ENCODE measurements at places on chromosomes 12 and 14.

GRCh38 chr14:101507836-101508150 is 53.5 kb upstream of the DIO3 start:
- DNase-seq: no peak

DNA sequence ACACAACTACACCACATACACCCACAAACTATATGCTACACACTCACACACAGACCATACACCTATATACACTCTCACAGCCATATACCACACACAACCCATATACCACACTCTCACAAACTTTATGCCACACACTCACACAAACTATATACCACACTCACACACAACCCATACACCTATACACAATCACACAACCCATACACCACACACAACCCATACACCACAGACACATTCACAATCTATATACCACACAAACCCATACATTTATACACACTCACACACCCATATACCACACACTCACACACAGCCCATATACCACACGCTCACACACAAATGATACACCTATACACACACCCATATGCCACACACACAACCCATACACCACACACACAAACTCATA is 163.3 kb downstream of the TMEM121 start:
- no peak for DNase-seq

GRCh38 chr14:68718023-68718990 is 74.6 kb downstream of the ZFP36L1 start:
- DNase-seq: no peak

GRCh38 chr12:96698521-96698920 is 208.5 kb upstream of the NEDD1 start:
- no peak for DNase-seq

DNA sequence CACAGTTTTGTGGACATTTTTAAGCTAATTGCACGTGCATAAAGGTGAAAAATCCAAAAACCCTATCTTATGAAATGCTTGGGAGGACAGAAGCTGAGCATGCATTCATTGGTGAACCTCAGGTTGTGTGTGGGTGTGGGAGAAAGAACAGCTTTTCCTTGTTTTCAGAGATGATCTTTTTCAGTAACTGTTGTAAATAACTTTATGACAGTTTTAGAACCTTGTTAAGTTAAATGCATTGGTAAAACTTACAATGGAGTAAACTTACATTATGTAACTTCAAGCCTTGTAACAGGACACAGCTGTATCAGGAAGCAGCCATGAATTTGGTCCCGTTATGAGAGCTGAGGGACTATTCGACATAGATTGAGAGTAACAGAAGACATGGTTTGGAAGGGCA is 587.4 kb downstream of the GALC start:
- DNase-seq: no peak

DNA sequence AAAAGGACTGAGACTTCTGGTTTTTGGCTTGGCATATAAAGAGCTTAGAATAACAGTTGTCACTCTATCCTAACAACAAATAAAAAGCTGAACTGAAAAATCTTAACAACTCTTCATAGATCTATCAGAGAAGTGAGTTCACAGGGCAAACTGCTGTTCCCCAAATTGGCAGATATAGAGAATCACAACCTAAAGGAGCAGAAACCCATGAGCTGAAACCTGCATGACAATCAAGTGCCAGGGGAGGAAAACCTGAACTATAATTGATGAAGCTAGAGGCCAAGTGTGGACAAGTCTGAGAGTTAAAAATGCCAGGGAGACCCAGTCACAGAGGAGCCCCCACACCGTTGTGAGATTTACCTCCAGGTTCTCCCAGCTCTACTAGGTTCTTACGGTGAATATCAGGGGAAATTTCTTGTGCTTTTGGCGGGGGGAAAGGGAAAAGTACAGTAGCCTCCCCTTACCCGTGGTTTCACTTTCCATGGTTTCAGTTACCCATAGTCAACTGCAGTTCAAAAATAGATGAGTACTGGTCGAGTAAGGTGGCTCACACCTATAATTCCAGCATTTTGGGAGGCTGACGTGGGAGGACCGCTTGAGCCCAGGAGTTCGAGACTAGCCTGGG is 53.9 kb downstream of the ATF7 start:
- no peak for DNase-seq

GRCh38 chr14:72420749-72421474 is 473.0 kb downstream of the DPF3 start:
- DNase-seq: peak; percentile 74

DNA sequence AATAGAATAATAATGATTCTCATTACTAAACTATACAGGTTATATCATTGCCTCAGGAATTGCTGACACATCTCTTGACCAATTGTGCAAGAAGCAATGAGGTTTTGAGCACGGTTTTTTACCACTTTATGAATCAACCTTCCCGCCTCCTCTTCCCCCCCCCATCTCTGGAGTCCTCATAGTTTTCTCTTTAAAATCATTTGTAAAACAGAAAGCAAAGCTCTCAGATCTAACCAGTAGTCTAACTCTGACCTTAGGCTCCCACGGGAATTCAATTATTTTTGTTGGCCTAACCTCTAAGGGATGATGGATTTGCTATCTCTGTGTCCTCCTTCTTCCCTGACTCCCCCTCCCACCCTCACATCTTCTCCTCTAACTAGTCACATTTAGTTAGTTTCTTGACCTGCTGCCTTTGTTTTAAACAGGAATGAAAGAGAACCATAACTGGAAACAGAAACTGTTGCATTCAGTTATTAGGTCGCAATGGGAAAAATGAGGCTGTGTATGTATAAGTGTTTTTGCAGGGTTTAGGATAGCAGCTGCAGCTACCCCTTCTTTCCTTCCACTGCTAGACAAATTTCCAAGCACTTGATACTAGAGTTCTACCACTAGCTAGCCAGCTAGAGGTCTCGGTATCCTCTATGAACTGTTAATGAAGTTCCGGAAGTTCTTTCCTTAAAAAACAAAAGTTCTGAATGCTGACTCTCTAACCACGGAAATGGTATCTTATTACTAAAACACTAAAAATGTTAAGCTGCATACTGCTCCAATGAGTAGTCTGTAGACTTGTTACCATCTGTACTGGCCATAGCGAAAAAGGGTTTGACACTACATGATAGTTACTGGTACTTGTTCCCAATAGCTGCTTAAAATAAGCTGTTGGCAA is 65.4 kb downstream of the TAOK3 start:
- DNase-seq: peak; percentile 37

DNA sequence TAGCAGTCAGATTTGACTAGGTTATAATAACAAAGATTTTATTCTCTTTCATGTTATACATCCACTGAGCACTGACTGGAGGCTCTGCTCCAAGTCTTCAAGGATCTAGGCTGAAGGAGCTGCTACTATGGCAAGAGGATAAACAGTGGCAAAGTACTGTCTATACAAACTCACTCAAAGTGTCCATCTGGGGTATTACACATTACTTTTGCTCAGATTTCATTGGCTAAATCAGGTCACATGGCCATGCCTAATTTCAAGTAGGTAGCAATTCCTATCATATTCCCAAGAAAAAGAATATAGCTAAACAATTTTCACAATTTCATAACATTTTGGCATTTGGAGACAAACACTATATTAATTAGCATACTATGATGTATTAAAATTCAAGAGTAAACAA is 40.9 kb downstream of the CDK17 start:
- no peak for DNase-seq

GRCh38 chr14:100698666-100699448 is 27.8 kb upstream of the DLK1 start:
- no peak for DNase-seq

- no peak for DNase-seq
Observed at GRCh38 chr12:6198051-6198450, 2.1 kb upstream of the CD9 start.

DNA sequence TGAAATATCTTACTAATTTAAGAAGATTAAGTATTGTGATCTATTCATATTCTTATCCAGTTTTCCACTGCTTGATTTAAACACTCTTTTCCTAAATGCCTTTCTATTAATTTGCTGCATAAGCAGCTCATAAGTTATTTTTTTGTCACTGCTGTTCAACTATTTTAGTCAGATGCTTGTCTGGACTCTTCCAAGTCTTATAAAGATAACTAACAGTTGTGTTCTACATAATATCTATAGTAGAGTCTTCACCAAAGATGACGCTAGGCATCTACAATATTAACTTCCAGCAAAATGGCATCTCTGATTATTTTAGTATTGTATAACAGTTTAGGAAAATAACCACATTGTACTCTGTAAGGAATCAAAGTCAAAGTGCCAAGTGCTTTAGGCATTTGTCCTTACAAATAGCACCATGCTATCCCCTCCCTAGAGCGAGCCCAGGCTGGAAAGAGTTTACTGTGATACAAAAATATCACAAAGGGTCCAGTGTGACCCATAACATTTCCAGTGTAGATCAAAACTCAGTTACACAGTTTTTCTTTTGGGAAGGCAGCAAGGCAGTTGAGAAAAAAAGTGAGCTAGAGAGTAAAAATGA is 98.2 kb downstream of the DENND5B start:
- no peak for DNase-seq

- no peak for DNase-seq
Observed at GRCh38 chr12:105229371-105229770, 6.6 kb downstream of the APPL2 start.

- DNase-seq: peak; percentile 8
Observed at GRCh38 chr12:109310247-109311125, 1.4 kb upstream of the FOXN4 start.

GRCh38 chr14:90454041-90455000 is 57.5 kb downstream of the CALM1 start:
- no peak for DNase-seq

DNA sequence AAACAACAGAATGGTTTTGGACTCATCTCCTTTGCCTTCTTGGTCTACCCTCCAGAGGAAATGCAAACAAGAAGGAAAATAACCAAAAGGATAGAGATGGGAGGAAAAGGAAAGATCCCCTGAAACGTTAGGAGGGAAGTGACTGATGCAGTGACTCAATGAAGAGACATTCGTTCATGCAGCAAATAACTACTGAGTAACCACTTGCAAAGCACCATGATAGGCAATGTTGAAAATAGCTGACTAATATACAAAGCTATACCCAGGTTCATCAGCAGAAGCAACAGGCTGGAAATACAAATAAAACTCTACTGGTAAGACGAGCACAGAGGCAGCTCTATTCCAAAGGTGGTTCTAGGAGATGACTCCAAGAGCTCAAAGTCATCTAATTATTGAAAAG is 41.8 kb downstream of the R3HDM2 start:
- DNase-seq: no peak

- no peak for DNase-seq
Observed at GRCh38 chr14:60878536-60878935, 102.3 kb downstream of the TRMT5 start.

GRCh38 chr14:82432301-82433105 is 898.9 kb upstream of the SEL1L start:
- no peak for DNase-seq

DNA sequence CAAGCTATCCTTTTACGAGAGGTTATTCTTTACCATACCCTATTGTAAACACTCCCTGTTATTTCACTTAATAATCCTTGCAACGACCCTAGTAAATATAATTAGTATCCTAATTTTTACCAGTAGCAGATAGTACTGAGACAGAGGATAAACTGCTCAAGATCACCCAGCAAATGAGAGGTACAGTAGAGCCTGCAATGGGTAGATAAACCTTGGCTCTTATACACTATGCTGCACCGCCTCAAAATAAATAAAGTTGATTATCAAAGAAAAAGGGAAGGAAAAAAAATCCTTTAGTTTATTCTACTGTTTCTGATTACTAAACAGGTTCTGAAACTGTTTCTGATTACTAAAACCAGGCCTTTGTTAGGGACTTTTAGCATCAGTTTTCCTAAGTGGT is 22.5 kb downstream of the YBX3 start:
- DNase-seq: no peak

- no peak for DNase-seq
Observed at GRCh38 chr12:8226355-8226754, 1.1 kb downstream of the FAM90A1 start.

DNA sequence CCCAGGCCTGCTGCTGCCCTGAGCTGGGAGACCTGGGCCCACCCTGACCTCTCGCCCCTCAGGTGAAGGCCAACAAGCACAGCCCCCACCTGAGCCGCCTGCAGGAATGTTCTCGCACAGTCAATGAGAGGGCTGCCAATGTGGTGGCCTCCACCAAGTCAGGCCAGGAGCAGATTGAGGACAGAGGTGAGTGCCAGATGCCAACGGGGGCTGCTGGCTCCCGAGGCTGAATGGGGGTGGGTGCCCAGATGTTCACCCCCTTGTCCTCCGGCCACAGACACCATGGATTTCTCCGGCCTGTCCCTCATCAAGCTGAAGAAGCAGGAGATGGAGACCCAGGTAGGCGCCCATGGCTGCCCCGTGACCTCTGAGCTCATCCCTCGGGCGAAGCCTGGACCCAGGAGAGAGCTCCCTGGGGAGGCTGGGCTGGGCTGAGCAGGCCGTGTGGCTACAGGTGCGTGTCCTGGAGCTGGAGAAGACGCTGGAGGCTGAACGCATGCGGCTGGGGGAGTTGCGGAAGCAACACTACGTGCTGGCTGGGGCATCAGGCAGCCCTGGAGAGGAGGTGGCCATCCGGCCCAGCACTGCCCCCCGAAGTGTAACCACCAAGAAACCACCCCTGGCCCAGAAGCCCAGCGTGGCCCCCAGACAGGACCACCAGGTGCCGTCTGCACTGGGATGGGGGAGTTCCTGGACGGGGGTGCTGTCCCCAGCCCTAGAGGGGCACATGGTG is 25.8 kb downstream of the HIP1R start:
- no peak for DNase-seq

DNA sequence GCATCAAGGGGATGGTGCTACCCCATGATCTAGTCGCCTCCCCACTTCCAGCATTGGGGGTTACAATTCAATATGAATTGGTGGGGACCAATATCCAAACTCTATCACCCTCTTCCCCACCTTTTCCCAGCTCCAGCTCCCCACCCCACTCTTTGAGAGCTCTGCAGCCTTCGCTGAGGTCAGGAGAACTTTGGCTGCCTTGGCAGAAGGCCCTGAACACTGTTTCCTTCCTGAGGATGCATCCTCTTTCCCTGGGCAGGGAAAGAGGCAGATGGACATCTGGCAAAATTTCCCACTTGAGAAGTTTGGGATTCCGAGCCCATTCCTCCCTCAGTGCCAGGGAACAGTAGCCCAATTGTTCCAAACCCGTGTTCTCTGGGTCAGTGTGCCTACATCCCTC is 169.1 kb downstream of the TSPAN9 start:
- no peak for DNase-seq

- DNase-seq: no peak
Observed at GRCh38 chr12:3421191-3421978, 69.6 kb upstream of the PRMT8 start.

- DNase-seq: no peak
Observed at GRCh38 chr12:132180648-132181546, 36.6 kb downstream of the NOC4L start.

DNA sequence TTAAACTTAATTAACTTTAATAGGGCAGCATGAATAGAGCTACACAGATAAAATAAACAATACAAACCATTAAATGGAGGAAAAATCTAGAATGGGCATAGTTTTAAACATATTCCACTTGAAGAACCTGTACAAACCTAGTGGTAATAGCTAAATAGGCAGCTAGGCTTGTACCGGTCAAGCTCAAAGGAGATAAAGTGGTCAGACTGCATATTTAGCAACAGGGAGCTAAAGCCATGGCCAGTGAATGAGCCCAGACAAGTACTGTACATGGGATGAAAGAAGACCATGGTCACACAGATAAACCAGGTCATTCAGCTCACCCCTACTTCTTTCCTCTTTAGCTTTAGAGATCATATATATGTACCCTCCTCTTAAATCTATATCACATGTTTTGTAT is 186.6 kb upstream of the KRR1 start:
- no peak for DNase-seq

Data from stimulated activated naive CD8-positive, alpha-beta T cell treated with anti-CD3 and anti-CD28 coated beads, Interleukin-15, amount 100 ng/mL, for 72 hours (primary cell).